Anterior cingulate cortex (tissue), 58 donors: ENCODE measurements at places on chromosomes 4 and X.

DNA sequence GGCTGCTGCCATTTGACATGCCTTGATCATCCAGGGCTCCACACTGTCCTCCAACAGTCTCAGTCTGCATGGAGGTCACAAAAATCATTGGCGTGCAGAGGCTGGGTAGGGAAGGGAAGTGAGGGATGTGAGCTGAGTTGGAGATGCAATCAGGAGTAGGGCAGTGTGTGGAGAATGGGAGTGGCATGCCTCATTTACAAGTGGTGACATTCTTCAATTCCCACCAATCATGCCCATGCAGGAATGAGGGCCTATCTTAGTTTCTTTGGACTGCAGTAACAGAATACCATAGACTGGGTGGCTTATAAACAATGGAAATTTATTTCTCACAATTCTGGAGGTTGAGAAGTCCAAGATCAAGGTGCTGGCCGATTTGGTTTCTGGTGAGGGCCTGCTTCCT lies 94.9 kb upstream of the PJA1 start:
- DNase-seq, result no peak

DNA sequence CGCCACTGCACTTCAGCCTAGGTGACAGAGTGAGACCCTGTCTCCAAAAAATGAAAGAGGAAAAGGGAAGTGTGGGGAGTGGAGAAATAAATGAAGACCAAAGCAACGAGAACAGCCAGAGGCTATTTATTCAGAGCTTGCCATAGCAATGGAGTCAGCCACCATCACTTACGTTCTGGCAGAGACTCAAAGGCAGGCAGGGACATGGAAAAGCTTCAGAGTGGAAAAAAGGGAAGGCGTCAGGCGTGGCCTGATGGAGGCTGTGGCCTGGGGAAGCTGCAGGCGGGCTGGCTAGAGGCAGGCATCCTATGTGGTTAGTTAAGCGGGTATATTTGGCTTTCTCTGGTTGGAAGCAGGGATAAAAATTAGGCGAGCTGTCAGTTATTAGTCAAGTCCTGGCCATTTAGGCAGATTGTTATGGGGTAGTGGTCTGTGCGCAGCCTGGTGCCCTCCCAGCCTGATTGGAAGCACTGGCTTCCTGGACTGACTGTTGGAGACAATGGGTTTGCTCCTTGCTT lies 73.3 kb downstream of the DCTD start:
- no peak for DNase-seq

DNA sequence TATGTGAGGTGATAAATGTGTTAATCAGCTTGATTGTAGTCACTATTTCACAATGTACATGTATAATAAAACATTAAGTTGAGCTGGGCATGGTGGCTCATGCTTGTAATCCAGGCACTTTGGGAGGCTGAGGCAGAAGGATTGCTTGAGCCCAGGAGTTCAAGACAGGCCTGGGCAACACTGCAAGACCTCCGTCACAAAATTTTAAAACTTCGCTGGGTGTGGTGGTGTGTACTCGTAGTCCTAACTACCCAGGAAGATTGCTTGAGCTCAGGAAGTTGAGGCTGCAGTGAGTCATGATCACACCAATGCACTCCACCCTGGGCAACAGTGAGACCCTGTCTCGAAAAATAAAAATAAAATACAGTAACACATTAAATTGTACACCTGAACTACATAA lies 20.1 kb downstream of the LYAR start:
- DNase-seq, result no peak

DNA sequence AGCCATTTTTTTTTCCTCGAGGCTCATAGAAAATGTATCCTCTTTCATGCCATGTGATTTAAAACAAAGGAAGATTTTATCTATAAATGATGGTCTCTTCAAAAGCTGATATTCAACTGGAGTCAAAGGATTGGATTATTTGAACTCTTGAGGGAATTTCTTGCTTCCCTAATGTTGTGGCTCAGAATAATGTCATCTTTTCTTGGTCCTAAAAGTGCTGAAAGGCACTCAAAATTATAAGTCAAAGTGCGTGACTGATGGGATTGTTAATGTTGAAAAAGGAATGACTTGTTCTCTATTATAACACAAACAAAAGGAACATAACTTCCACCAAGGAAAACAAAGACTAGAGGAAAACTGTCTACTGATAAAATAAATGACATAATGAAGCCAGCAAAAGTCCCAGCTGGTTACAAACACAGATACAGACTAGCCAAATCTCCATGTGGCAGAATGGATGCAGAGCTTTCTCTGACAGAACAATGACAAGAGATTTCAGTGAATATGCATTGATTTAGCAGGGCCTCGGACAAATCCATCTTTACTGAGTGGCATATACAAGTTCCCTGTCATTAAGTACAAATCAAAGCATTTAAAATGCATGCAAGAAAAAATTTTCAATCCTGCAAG lies 552.6 kb downstream of the GBA3 start:
- no peak for DNase-seq

GRCh38 chr4:168715896-168716295 lies 219.0 kb downstream of the PALLD start:
- DNase-seq, result no peak

DNA sequence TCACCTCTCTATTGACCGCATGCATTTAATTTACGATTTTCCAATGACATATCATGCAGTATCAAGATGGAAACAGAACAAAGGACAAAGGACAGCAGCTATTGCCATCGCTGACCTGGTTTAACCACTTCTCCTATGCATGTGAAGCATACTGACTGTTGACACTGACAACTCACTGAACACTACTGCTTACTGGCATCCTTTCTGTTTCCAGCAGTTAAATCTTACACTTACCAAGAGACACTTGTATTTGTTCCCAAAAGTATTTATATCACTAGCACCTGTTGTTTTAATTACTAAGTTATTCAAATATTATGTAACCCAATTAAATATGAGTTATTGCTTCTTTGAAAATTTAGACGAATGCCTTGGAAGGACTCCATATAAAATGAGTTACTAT lies 176.7 kb downstream of the PDGFC start:
- no peak for DNase-seq

GRCh38 chrX:112164420-112164819 lies 81.8 kb upstream of the TRPC5 start:
- no peak for DNase-seq

DNA sequence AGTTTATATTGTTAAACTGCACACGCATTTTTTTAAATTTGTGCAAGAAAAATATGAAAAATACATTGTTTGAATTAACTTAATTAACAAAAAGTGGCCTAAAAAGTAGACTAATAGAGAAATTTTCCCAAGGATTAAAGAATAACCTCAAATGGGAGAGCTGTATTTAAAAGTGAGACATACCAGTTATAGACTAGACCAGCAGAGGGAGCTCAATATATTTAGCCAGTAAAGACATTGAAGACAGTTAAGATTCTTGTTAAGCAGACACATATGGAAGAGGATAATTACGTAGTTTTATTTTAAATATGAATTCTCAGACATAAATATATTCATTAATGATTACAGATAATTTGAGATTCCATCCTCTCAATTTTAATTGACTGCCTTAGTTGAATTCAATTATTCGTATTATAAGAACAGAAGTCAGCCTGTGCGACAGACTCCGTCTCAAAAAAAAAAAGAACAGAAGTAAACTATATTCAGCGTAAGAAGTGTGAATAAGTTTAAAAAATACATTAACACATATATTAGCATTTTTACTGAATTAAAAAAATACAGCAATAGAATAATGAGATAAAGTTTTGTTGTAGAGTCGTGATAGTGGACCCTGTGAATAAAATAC lies 64.8 kb downstream of the GLRA3 start:
- DNase-seq, result no peak

DNA sequence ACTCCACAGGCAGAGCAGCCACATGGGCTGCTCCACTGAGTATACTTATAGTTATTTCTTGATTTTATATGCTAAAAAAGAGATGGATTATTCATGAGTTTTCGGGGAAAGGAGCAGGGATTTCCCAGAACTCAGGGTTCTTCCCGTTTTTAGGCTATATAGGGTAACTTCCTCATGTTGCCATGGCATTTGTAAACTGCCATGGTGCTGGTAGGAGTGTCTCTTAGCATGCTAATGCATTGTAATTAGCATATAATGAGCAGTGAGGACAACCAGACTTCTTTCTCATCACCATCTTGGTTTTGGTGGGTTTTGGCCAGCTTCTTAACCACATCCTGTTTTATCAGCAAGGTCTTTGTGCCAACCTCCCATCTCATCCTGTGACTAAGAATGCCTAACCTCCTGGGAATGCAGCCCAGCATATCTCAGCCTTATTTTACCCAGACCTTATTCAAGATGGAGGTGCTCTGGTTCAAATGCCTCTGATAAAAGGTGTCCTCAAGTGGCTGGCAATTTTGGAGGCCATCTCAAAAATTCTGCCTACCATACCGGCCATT lies 213.0 kb upstream of the VEGFC start:
- no peak for DNase-seq

- DNase-seq, result no peak
Observed at GRCh38 chr4:162116095-162116779, 47.6 kb downstream of the FSTL5 start.

- no peak for DNase-seq
Observed at GRCh38 chr4:148982200-148982599, 540.0 kb upstream of the NR3C2 start.

DNA sequence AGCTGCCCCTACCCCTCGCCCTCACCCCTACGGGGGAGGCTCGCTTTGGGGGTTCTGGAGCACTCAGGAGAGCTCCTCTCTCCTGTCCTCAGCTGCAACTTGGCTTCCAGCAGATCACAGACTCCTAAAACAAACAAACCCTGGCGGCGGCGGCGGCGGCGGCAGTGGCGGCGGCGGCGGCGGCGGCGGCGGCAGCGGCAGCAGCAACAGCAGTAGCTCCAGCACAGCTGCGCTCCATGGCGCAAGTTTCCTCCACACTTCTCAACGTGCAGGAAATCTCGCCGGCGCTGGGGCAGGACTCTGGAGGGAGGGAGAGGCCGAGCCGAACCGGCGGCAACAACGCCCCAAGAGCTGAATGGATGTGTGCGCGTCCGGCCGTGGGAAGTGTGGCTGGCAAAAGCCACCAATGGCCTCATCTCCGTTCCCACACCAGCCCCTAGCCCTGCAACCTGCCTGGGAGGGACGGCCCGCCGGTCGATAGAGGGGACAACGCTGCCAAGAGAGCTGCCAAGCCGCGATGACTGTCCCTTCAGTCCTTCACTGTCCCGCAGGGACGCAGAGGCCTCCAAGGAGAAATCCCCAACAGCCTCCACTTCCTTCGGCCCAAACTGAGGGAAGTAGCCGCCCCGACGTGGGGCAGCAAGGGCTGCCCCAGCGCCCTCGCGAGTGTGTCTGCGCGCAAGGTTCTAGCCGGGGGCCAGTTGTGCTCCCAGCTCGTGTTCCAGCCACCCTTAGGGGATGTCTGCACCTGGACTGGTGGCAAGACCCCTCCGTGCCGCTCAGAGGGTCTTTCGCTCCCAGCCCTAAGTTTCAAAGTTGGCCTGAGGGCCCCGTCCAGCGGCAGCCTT lies 775 bp downstream of the SHROOM4 start:
- DNase-seq, result no peak

- DNase-seq, result no peak
Observed at GRCh38 chr4:145538596-145538995, 56.9 kb downstream of the SMAD1 start.

- DNase-seq, result no peak
Observed at GRCh38 chrX:15410947-15411346, 26.7 kb upstream of the VEGFD start.

- no peak for DNase-seq
Observed at GRCh38 chrX:141375011-141375760, 132.9 kb upstream of the SPANXC start.

DNA sequence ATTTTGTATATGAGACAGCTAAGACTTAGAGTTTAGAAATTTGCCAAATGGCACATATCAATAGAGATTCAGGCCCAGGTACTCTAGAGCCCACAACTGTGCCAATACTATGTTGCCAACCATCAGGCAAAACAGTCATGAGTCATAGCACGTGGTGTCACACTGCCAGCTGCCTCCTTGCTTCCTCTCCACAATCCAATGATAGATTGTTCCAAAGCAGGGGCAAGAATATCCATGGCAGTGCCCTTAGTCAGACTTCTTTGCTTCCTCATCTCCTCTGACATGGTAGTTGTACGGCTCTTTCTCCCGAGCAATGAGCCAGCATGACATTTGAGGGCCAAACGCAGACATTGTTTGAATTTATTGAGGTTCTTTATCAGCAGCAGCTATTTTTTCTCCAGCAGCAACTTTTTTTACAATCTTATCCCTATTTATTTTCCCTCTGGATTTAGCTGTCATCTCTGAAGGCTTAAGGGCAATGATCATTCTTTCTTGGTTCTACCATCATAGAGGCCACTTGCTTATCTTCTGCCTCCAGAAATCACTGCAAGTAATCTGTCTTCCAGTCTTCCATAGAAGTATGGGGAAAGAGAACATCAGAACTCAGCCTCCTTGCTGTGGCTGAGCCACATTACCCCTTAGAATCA lies 169.7 kb downstream of the COL4A6 start:
- DNase-seq, result no peak

- no peak for DNase-seq
Observed at GRCh38 chr4:155566354-155566753, 100.3 kb upstream of the GUCY1A1 start.

- no peak for DNase-seq
Observed at GRCh38 chr4:173246719-173247118, 78.1 kb downstream of the GALNT7 start.

DNA sequence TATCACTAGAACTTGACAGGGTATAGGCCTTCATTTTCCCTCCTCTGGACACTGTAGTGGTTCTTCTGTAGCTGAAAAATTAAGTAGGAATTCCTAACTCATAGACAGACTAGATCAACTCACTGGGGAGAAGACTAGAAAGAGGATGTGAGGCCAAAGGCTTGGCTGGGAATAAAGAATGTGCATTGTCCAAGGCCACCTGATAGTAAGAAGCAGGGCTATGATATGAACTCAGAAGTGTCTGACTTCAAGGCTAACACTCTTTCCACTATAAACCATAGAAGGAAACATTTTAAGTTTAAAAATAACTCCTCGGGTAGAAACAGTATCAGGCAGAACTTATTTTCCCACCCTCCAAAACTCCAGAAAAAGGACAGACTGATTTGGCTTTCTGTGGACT lies 346.6 kb downstream of the OPHN1 start:
- no peak for DNase-seq

- no peak for DNase-seq
Observed at GRCh38 chr4:148831945-148832344, 389.7 kb upstream of the NR3C2 start.

DNA sequence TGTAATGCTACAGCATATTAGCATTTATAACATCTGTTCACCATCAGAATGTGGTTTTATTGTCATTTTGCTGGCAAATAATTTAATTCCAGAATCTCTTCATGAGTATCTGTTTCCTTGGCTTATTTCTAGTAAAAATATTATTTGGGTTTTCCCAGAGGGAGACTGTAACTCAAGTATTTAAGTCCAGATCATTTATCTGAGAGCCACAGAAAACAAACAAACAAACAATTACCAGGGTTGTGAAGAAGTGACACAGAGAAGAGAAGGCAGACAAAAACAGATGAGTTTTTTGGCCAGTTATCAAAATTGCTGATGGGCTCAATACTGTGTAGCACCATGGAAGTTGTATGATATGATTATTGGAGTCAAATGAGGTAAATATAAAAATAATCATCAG lies 515.1 kb downstream of the TECRL start:
- no peak for DNase-seq
